ENCODE measurements at places on chromosomes 7 and 10.

GRCh38 chr10:129932182-129932581 is 31.9 kb downstream of the EBF3 start:
- no peak for DNase-seq

DNA sequence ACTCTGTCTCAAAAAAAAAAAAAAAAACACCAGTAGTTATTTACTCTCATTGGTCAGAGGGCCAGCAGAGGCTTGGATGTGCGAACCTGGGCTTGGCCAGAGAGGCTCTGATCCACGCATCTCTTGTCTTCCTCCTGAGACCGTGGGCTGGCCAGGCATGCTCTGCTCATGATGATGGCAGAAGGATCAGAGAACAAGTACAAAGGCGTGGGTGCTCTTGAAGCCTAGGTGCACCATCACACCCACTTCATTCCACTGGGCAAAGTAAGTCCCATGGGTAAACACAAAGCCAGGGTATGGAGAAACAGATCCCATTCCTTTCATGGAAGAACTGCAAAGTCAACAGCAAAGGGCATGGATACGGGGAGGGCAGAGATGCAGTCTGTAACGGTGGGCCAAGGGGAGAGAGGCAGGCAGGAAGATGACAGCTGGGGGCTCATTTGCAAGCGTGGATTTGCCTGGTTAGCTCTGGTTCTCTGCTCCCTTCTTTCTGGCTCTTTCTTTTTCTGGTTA is 128.2 kb upstream of the SDK1 start:
- DNase-seq = no peak

DNA sequence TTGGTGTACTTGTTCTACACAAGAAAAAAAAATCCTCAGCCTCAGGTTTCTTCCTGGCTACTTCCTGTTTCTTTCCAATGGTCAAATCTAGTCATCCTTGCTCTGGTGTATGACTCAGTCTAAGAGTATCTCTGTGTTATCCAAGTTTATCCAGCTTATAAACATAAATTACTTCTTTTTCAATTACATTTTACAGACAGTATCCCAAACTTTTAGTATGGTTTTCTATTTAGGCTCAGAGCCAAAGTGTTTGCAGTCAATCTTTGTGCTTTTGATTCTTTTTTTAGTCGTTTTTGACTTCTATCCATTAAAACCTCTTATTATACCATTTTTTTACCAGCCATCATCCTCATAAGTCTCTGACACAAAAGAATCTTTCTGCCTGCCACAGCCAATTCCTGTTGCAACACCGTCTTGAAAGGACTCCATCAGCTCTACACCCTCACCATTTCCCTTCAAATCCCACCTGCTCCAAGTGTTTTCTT is 294.6 kb downstream of the PTEN start:
- DNase-seq = peak; percentile 89

DNA sequence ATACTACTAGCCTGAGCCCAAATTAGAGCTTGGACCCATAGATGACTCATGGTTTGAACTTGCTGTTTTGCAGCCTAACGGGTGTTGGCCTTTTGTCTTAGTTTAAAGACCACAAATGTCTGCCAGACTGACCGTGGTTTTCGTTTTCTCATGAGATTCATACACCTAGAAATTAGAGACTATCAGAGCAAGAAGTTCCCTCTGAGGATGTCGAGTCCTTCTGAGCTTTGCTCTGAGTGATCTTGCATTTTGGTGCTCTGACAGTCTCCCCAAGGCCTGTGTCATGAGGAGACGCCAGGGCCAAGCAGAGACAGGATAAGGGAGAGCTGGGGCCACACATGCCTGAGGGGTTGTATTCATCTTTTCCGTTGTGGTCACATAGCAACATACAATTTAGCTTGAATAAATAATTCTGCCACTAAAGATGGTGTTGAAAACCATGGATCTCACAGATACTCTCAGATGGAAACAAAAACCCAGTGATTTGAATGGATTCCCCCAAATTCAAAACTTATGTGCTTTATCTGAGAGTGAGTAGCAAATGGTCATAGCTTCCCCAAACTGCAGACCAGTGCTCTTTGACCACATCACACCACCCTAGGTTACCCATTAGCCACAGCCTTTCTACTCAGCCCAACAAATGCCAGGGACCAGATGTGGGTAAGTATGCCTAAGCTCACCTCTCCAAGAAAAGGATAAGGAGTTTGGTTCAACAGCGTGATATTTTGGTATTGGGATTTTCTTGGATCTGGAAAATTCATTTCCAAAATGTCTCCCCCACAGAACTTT is 762.0 kb upstream of the IGFBP3 start:
- peak; percentile 85 for DNase-seq

- peak; percentile 75 for DNase-seq
These were observed 100.3 kb upstream of the AGBL3 start for GRCh38 chr7:134885967-134886352.

DNA sequence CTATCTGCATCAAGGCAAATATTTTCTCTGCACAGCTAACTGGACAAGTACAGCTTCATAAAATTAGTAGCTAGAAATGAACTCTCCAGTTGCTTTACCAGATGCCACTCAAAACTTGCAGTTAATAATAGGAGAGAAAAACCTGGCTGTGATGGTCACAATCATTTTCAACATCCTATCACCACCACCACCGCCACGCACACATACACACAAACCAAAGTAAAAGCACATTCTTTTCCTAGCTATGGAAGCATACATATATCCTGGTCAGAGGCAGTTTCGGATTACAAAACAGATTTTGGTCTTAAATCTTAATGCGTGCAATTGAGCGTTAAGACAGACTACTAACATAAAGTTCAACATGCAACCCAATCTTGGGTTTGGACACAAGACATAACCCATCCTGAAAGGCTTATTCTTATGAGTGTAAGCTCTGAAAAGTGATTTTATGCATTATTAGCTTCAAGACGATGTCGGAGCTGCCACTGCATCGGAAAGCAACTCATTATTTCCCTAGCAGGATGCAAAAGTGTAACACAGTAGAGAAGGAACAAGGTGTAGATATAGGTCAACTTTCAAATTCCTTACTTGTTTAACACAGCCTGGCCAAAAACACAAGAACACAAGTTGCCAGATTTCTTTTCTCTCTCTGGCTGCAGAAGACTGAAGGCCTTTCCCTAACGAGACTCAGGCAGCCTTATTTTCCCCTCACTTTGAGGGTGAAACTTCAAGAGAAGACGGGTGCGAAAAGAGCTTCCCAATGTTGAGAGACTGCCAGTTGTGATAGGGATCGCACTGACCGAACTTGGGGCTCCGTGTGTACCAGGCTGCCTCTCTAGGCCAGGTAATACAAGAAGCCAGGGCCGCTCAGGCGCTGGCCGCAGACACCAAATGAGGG is 1.2 kb downstream of the CACUL1 start:
- DNase-seq = no peak
